ENCODE measurements at places on chromosomes 7 and 10.

DNA sequence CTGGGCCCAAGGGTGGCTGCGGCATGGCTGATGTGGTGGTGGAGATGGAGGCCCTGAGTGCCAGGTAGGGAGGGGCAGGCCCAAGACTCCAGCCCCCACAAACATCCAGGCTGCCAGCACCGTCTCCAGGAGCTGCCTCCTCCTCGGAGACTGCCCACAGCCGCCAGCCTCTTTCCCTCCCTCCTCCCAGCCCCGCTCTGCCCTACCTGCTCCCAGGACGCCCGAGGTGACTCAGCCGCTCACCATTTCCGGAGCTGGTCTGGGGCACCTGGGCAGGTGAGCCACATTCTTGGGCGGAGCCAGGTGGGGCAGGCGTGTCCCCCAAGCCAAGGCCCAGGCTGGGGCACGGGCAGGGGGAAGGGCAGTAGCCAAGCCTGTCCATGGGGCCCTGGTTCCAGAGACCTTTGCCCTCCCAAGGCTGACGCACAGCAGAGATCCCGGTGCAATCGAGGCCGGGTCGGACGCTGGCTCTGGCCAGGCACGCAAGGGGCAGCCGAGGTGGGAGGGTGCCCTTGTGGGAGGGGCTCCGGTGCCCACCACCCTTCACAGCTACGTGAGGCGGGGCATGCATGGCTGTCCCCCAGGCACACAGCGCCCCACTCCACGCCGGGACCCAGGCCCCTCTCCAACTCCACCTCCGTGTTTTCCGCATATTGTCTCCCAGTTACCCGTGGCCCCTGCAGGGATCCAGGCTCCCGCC, 8.8 kb downstream of the ADAP1 start:
- no peak for DNase-seq

- no peak for DNase-seq
Measured at GRCh38 chr10:128812000-128812399, 655.0 kb upstream of the MGMT start.

- no peak for DNase-seq
Measured at GRCh38 chr7:46494028-46494427, 573.0 kb upstream of the IGFBP3 start.

DNA sequence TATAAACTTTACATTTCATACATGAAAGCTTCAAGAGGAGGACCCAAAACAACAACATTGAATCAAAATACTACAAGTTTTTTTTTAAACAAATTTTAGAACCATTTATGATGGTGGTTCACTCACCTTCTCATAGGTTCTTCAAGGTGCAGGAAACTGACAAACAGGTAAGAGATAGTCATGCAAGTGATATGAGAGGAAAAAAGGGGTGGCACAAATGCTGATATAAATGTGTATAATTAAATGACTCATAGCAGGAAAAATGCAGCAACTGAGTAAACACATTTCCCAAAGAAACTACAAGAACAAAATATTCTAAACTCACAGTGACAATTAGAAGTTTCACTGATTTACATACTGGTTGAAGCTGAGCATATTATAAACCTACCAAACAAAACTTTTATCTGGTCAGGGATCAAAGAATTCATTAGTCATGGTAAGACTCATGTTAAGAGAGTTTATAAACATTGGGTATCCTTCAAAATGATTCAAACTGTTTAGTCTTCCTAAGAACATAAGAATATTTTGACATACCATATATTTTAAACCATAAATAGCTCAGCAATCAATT, 14.1 kb downstream of the ZWINT start:
- DNase-seq: no peak

GRCh38 chr7:37439653-37440026, 9.0 kb downstream of the ELMO1 start:
- no peak for DNase-seq
